ENCODE measurements at places on chromosomes 1 and 21.
A peak's percentile ranks its signal among the peaks of the same experiment; 100 is the strongest.

DNA sequence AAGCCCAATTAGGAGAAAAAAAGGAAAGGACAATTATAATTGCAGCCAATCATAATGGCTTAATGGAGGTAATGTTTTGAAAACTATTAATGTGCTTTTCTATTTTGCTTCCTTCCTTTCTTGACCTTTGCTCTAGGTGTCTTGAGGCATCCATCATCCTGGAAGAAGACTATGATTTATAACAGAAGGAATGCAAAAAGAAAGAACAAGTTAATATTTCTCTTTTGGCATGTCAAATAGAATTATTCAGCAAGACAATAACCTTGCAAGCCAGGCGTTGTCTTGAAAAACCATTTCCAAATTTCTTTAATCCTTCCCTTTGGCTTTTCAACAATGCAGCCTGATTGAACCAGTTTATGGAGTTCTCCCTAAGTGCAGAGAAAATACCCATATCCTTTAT is 107.7 kb upstream of the USP24 start:
- no peak overlapping the region for H3K27ac ChIP-seq
- DNase-seq = no peak
- H3K4me1 ChIP-seq = no peaks in the 10 kb centered on the region
- H3K27me3 ChIP-seq = no peaks in the 10 kb centered on the region

GRCh38 chr1:12063141-12064072 is at the start of gene TNFRSF8:
Gene TNFRSF8 (plus strand): TSS chr1:12063303. CDS start chr1:12063599, 296 bp downstream.
- peak within 1 kb of the TSS; percentile 4 for H3K4me3 ChIP-seq
- H3K27me3 ChIP-seq = peaks cover 51% of the 10 kb centered on the region
- DNase-seq = no peak

- DNase-seq = no peak
- H3K4me3 ChIP-seq = no peak overlapping the region
- no peaks in the 10 kb centered on the region for H3K36me3 ChIP-seq
- H3K27ac ChIP-seq = no peak overlapping the region
These were observed 201.6 kb upstream of the PTBP2 start for GRCh38 chr1:96519851-96520578.

DNA sequence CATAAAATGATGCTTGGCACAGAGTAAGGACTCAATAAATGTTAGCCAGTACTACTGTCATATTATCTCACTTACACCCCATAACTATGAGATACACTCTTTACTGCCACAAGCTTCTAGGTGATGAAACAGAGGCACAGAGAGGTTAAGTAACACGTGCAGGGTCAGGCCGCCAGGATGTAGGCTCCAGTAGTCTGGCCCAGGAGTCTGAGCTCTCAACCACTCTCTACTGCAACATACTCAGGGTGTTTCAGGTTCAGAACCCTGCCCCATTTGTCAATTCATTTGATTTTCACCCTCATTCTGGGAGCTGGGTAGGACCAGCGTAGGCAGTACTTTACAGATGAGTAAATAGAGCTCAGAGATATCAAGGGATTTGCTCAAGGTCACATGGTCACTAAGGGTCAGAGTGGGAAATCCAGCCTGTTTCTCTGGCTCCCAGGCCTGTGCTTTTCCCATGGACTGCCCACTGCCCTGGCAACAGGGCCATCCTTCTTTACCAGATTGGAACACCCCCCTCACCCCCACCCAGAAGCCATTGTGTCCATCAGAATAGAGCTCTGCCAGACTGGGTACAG is 21.2 kb downstream of the IQGAP3 start:
- H3K27me3 ChIP-seq = no peaks in the 10 kb centered on the region
- H3K27ac ChIP-seq = no peak overlapping the region
- no peak for DNase-seq
- no peak overlapping the region for H3K4me3 ChIP-seq

- H3K27me3 ChIP-seq = no peaks in the 10 kb centered on the region
- H3K36me3 ChIP-seq = no peaks in the 10 kb centered on the region
- no peak overlapping the region for H3K27ac ChIP-seq
- DNase-seq = no peak
- no peaks in the 10 kb centered on the region for H3K4me1 ChIP-seq
These were observed 392.4 kb downstream of the RPS6KC1 start for GRCh38 chr1:213443415-213443814.

DNA sequence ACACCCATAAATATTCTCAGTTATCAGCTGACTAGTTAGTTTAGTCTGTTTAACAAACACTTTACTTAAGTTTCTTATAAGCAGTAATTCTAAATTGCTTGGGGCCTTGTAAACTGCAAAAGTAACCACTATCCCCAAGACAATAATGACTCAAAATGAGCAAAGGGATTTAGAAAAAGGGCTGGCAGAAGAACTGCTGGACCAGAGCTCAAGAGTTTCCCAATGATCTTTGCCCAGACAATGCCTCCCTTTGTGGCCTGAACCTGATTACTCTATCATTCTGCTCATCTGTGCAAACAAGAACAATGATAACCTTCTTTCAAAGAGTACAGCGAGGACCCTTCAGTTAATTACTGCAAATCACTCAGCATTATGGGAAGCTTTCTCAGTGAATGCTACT is 123.5 kb downstream of the TIAM1 start:
- peaks cover 14% of the 10 kb centered on the region for H3K4me1 ChIP-seq
- H3K27me3 ChIP-seq = no peaks in the 10 kb centered on the region
- no peak overlapping the region for H3K4me3 ChIP-seq
- no peaks in the 10 kb centered on the region for H3K36me3 ChIP-seq
- no peak for DNase-seq

- no peak overlapping the region for H3K4me3 ChIP-seq
- H3K36me3 ChIP-seq = no peaks in the 10 kb centered on the region
- DNase-seq = no peak
- no peak overlapping the region for H3K27ac ChIP-seq
These were observed 33.6 kb upstream of the LHX8 start for GRCh38 chr1:75100481-75101092.

DNA sequence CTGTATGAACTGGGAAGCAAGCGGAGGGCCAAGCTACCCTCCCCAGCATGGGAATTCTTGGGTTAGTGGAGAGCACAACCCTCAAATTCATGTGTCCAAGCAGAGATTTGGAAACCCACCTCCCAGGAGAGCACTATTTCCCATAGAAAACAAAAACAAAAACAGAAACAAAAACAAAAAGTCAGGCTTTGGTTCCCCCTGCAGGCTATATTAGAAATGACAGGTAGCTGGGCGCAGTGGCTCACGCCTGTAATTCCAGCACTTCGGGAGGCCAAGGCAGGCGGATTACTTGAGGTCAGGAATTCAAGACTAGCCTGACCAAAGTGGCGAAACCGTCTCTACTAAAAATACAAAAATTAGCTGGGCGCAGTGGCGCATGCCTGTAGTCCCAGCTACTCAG is 10.8 kb downstream of the MINDY1 start:
- H3K27ac ChIP-seq = peak overlapping the region; percentile 57
- H3K36me3 ChIP-seq = peaks cover 8% of the 10 kb centered on the region
- H3K27me3 ChIP-seq = no peaks in the 10 kb centered on the region
- no peak for DNase-seq
- peaks cover 13% of the 10 kb centered on the region for H3K4me1 ChIP-seq

DNA sequence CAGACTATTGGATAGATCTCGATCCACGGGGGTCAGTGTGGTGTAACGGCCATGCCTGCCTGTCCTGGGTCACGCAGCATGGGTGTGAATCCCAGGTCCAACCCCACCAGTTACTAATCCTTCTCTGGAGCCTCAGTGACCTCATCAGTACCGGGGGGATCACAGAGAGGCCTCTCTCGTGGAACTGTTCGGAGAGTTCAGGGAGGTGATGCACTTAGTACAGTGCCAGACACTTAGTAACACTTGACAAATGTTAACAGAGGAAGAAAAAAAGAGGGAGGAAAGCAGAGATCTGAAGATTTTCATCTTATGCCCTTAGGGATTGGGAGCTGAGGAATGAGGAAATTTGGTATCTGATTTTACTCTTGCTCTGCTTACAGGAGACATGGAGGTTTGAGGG is 2.9 kb downstream of the ABCA4 start:
- no peak overlapping the region for H3K27ac ChIP-seq
- no peak overlapping the region for H3K4me3 ChIP-seq
- DNase-seq = no peak
- no peaks in the 10 kb centered on the region for H3K27me3 ChIP-seq
- peaks cover 26% of the 10 kb centered on the region for H3K4me1 ChIP-seq

DNA sequence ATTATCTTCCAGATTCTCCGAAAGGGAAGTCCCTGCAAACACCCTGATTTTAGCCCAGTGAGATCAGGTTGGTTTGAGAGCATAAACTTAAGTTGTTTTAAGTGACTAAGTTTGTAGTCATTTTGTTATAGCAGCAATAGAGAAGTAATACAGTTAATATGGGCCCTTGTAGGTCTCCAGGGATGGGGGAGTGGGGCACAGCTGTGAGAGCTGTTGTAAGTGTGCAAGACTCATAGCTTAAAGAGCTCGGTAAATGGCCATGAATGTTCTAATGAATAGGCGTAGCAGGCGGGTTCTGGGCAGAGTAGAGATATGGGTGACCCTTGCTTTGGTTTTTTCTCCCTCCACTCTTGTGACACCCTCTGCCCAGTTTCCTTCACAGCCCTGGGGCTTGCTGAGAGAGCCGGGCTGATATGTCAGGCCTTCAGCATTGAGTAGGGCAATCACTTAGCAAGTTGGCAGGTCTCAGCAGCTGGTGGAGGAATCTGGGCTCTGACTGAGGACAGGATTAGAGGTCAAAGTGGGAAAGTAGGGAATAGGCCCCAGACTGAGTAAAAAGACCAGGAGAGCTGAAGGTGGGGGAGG is 16.0 kb upstream of the ID3 start:
- H3K27ac ChIP-seq = peak overlapping the region; percentile 73
- no peak for DNase-seq
- no peaks in the 10 kb centered on the region for H3K27me3 ChIP-seq

DNA sequence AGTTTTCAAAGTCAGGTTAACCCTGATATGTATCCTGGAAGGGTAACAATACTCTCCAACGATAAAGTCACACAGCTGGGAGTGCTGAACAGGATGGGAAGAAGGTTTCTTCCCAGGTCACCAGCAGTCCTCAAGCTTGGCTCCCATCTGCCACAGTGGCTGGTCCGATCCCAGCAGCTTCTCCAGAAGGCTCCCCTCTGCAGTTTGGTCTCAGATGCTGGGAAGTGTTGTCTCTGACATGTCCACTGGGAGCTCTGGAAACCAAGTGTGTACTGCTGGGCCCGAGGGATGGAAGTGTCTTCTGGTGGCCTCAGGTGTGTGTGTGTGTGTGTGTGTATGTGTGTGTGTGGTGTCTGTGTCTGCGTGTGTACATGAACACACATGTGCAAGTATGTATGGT is 16.4 kb upstream of the GNL2 start:
- H3K4me1 ChIP-seq = no peaks in the 10 kb centered on the region
- H3K4me3 ChIP-seq = no peak overlapping the region
- H3K27ac ChIP-seq = no peak overlapping the region
- no peaks in the 10 kb centered on the region for H3K36me3 ChIP-seq
- H3K27me3 ChIP-seq = peaks cover 22% of the 10 kb centered on the region

DNA sequence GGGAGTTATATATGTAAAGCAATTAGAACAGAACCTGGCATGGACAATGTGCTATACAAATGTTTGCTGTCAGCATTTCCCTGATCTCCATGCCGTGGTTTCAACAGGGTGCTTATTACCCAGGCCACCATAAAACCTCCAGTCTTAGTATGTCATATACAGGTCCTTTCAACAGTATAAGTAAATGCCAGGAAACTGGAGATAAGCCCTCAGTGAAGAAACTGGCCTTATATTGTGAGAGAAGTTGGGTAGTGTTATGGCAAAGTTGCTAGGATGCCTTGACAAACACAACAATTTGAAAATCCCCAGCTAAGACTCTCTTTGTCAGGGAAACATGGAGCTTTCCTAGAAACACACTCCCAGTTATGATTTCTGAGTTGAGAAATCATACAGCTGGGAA is 850.2 kb upstream of the ADAMTS5 start:
- H3K4me1 ChIP-seq = no peaks in the 10 kb centered on the region
- H3K36me3 ChIP-seq = no peaks in the 10 kb centered on the region
- no peak overlapping the region for H3K4me3 ChIP-seq
- DNase-seq = no peak
- peak overlapping the region; percentile 55 for H3K27ac ChIP-seq
- no peaks in the 10 kb centered on the region for H3K27me3 ChIP-seq

DNA sequence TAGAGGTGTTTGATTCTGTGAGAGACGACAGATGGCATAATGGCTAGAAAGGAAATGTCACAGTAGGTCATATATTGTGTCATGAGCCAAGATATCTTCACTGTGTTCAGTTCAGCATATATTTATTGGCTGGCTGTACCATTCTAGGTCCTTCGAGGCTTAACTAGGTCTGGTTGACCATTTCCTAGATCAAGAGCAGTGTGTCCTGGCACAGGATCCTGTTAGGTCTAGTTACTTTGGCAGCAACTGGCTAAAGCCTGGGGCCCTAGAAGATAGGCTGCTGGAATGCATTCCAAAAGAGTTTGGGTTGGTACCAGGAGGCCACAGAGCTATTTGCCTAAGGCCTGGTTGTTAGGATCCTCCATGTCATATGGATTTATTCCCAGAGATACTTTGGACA is 20.9 kb downstream of the ZBTB40 start:
- H3K36me3 ChIP-seq = no peaks in the 10 kb centered on the region
- no peak for DNase-seq
- H3K27ac ChIP-seq = peak overlapping the region; percentile 1
- no peaks in the 10 kb centered on the region for H3K27me3 ChIP-seq
- H3K4me3 ChIP-seq = no peak overlapping the region
- H3K4me1 ChIP-seq = peaks cover 41% of the 10 kb centered on the region

DNA sequence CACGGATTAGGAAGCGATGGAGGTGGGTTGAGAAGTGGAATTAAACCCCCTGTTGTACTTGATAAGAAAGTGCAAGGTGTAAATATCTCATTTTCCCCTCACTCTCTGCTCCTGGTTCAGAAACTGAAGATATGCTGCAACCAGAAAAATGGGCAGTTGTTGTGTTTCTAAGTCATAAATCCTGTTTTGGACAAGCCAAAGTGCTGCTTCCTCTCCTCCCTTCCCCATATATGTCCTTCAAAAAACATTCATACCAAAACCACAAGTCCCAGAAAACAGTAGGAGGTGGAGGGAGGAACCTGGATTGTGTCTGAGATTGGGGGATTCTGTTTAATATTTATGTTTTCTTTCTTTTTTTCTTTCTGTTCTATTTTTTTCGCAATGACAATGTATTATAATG is 13.6 kb upstream of the ZNF362 start:
- no peak for DNase-seq
- H3K4me3 ChIP-seq = no peak overlapping the region
- peaks cover 5% of the 10 kb centered on the region for H3K4me1 ChIP-seq

DNA sequence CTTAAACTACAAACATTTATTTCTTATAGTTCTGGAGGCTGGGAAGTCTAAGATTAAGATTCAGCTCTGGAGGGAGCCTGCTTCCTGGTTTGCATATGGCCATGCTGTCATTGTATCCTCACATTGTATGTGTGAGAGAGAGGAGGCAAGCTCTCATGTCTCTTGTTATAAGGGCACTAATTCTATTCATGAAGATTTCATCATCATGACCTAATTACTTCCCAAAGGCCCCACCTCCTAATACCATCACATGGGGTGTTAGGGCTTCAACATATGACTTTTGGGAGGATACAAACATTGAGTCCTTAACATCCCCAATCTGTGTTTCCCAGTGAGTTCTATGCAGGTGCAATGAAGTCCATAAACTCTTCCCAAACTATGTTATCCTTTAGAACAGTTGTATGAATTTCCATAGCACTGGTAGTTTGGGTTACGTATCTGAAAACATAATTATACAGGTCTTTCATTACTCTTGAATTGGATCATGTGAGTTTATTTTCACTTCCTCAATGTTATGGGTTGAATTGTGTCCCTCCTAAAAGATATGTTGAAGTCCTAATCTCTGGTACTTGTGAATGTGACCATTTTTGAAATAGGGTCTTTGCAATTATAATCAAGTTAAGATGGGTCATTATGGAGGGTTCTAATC is 124.2 kb downstream of the RUNX1 start:
- H3K27ac ChIP-seq = no peak overlapping the region
- H3K27me3 ChIP-seq = no peaks in the 10 kb centered on the region
- no peak for DNase-seq
- H3K36me3 ChIP-seq = no peaks in the 10 kb centered on the region

Measured in heart left ventricle (tissue), 16 donors.